NCI-H2227 treated with DMSO at 0.1 percent for 48 hours (cell line): ENCODE measurements at places on chromosomes 2 and 18.

GRCh38 chr18:23924813-23925212 lies 89.7 kb upstream of the TTC39C start:
- DNase-seq = no peak

DNA sequence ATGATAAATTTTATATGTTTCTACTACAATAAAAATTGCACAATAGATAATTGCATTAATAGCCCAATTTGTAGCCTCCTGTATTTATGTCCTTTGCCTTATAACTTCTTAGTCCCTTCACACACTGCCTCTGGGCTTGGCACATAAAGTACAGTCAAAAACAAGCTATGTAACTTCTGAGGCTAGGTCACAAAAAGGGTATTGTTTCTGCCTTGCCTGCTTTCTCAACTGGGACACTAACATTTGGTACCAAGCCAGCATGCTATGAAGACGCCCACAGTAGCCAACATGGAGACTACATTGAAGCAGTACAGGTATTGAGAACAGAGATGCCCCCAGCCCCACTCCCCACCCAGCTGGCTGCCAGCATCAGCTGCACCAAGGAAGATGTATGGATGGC lies 5.4 kb upstream of the SLC3A1 start:
- no peak for DNase-seq

DNA sequence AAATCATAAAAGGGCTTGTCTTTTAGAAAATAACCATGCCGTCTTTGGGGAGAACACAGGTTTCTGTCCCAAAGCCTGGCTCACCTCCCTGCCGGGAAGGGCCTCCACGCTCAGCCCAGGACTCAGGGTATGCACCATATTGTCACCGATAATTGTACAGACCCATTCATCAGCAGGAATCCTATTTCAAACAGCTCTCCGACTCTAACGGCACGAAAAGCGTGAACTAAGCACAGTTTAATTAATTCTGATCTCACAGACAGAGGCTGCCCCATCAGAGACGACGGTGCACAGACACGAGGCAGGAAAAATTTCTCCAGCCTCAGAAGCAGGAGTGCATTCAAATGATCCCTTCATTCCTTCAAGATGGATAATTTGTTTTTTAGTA lies 276.2 kb downstream of the MYCN start:
- DNase-seq = no peak

DNA sequence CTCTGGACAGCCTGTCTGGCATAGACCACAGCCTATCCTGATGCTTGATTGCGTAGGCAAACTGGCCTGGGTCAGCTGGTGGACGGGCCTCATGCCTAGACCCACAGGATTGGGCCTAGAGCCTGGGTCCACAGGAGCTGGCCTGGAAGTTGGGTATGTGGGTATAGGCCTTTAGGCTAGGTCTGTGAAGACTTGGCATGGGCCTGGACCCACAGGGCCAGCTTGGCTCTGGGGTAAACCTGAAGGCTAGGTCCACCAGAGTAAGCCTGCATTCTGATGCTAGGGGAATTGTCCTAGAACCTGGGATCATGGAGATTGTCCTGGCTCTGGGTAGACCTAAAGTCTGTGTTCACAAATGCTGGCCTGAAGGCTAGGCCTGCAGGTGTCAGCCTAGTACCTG lies 1293.7 kb downstream of the CNTNAP5 start:
- no peak for DNase-seq

DNA sequence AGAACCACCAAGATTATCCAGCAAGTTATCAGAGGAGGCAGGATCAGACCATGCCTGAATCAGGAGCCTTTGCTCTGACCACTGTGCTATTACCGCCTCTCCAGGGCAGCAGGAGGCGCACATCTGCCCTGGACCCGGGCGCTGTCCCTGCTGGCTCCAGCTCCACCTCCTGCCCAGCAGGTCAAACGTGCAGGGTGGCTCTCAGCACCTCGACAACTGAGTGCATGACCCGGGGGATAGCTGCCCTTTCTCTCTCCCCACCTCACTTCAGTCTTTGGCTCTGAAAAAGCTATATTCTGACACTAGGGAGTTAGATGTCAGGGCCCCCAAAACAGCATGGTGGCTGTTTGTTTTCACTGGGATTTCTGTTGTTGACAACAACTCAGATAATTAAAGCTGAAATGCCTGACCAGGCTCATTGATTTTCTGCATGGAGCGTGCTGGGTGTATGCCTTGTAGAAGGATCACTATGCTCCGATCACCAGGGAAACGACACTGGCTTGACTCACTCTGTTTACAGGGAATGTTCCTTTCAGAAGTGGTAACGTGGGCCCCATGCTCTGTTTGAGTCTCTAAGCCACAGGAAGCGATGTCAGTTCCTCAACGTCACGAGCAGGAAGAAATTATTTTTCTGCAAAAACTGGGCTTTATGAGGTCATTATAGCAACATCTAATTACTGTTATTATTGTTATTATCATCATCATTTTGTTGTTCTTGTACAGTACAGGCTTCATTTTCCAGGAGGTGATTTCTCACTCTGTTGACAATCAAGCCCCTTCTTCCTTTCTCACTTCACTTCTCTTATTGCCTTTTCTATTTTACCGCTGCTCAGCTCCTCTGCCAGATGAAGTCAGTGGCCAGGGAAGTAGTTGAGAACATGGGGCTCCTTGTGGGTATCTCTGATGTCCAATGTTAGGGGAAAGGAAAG lies 125.6 kb downstream of the PLB1 start:
- DNase-seq = peak; percentile 39

- DNase-seq = no peak
These were observed 2.5 kb downstream of the IFIH1 start for GRCh38 chr2:162315938-162316337.

DNA sequence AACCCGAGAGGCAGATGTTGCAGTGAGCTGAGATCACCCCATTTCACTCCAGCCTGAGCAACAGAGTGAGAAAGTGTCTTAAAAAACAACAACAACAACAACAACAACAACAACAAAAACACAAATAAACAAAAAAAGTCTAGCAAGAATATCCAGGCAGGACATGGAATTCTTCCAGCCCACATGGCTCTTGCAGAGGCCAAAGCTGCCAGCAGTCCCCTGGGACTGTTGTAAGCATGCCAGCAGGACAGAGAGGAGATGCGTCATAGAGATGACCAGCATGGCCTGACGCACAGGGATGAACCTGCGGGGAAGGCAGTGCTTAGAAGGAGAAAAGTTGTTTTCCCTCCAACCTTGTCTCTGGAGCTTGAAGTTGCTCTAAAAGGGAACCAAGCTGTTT lies 182.3 kb upstream of the PGAP1 start:
- no peak for DNase-seq

DNA sequence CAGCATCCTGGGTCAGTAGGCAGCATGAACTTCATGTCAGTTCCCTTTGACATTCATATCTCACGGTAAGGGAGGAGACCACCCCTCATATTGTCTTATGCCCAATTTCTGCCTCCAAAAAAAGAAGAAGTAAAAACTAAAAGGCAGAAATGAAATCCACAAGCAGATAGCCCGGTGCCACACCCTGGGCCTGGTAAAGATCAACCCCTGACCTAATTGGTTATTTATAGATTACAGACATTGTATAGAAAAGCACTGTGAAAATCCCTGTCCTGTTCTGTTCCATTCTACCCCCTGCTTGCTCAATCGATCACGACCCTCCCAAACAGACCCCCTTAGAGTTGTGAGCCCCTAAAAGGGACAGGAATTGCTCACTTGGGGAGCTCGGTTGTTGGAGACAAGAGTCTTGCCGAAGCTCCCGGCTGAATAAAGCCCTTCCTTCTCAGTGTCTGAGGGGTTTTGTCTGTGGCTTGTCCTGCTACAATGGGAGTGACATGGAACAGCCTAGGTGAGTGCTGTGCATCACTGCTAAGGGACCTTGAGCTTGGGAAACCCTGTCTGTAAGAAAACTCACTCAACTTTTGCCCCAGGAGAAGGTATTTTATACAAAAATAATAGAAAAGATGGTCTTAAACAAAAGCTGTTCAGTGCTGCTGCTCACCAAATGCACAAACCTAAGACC lies 11.1 kb downstream of the NDUFV2 start:
- DNase-seq = no peak

DNA sequence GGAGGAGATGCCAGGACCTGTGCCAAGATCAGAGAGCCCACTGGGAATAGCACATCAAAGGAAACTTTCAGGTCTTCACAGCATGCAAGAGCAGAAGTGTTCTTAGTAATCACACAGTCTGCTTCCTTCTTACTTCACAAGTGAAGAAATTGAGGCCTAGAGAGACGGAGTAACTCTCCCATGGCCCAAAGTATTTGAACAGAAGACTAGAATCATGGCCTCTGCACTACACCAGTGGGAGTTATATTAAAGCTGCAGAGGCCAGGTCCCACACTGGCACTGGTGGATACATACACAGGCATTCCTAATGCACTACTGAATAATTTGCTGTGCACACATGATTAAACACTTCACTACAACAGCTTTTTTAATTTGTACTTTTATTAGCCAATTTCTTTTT lies 107.6 kb upstream of the RMP24 start:
- DNase-seq = no peak

DNA sequence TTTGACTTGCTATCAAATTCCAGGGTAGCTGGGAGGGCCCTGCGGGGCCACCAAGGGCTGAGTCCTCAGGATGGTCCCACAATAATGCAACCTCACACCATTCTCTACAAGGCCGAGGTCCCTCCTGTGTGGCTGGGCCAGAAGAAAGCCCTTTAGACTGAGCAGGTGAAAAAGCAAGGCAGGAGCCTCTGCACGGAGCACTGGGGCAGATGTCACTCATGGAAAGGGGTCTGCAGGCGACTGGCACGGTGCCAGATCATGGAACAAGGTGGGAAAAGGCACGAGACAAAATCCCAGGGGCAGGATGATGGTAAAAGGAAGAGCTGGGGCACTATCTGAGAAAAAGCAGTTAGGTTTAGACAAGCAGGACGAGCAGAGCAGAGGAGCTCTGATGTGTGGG lies 16.1 kb downstream of the HJURP start:
- no peak for DNase-seq

- no peak for DNase-seq
These were observed 682 bp upstream of the SCLY start for GRCh38 chr2:238060096-238060541.

DNA sequence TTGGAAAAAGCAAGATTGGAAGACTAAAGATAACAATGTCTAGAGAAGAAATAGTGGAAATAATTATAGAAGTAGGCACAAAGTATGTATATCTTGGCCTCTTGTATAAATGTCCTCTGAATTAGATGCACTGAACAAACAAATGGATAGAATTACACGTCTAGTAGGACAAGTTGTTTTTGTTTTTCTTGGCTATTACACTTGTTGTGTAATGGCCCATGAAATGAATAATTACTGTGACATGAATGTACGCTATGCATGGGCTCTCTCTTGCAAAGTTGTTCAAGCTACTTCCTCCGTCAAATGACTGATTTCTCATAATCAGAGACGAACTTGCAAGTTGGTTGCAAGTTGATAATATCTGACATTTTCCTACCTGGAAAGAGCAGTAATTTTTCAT lies 126.2 kb downstream of the PDE1A start:
- DNase-seq = peak; percentile 49

DNA sequence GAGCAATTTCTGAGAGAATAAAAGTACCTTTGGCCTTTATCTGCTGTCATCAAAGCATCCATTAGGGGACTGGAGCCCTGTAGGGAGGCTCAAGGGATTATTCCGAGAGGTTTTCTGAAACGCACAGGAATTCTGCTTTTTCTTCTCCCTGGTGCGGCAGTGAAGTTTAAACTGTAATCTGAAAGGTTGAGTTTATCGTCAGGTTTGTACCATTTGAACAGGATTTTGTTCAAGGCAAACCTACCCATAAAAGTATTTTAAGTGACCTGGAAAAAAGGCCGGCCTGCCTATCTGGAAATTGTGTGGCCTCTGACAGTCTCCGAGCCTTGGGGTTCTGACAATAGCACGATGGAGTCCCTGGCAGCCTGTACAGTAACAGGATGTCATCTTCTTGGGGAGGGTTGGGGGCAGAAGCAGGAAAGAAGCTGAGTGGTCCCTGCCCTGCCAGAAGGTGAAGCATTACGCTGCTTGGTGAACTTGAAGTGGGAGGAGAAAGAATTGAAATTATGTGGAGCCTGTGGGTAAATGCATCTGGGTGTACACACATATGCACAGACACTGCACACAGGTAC lies 272.0 kb downstream of the CYRIA start:
- DNase-seq = peak; percentile 45

GRCh38 chr2:26598336-26598995 lies 42.7 kb downstream of the CIB4 start:
- no peak for DNase-seq

GRCh38 chr2:157932480-157933159 lies 56.5 kb upstream of the ACVR1 start:
- DNase-seq = peak; percentile 81

- no peak for DNase-seq
These were observed 65.8 kb downstream of the RNF144A start for GRCh38 chr2:6982934-6983589.

DNA sequence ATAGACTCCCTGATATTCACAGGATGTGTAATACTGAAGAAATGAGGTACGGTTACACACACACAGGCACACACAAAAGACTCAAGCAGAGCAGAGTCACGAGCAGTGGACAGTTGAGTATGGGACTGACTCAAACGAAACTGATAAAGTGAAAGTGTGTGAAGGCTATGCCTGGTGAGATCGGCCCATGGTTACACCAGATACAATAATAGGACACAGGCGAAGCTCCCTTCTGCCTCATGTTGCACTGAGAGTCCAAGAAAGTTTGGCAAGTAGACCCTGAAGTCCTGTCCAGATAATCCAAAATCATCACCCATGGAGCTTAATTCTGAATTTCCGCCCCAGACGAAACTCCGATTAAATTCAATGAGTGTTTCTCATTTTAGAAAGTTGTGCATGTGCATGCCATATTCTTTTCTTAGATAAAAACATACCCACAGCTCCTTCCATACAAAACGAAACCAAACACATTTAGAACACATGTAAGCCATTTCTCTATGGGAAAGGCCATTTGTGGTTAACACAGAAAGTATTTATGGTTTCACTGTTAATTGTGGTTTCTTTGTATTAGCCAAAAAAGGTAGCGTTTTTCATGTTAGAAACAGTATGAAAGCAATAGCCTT lies 567.6 kb downstream of the PLCL1 start:
- no peak for DNase-seq

- DNase-seq = no peak
These were observed 298.2 kb upstream of the NXPH2 start for GRCh38 chr2:139078376-139078775.

DNA sequence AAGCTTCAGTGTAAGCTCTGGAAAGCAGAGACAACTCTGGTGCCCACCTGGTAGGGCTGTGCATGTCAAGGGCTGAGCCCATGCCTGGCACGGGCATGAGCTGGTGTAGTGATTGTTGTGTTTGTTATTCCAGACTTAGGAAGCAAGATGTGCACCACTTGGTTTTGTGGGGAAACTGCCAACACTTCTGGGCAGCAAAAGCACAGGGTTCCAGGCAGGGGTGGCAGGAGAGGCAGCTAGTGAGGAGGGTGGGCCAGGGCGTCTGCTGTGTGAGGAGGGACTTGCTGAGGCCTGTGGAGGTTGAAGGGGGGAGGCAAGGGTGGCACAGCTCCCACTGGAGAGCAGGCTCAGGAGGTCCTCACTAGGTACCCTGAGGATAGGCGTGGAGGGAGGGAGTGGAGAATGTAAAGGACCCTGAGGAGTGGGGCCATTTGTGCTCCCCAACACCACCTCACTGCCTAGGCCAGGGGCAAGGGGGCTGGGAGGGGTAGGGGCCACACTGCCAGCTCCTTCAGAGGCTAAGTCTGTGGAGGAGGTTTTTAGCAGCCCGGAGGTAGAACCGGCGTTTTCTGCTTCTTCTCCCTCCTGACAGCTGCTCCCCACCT lies 104.0 kb upstream of the POU3F3 start:
- DNase-seq = no peak
